Activated CD4-positive, alpha-beta T cell treated with anti-CD3 and anti-CD28 coated beads, Interleukin-2, amount 50 U/mL, for 48 hours (primary cell): ENCODE measurements at places on chromosomes 11 and 22.

DNA sequence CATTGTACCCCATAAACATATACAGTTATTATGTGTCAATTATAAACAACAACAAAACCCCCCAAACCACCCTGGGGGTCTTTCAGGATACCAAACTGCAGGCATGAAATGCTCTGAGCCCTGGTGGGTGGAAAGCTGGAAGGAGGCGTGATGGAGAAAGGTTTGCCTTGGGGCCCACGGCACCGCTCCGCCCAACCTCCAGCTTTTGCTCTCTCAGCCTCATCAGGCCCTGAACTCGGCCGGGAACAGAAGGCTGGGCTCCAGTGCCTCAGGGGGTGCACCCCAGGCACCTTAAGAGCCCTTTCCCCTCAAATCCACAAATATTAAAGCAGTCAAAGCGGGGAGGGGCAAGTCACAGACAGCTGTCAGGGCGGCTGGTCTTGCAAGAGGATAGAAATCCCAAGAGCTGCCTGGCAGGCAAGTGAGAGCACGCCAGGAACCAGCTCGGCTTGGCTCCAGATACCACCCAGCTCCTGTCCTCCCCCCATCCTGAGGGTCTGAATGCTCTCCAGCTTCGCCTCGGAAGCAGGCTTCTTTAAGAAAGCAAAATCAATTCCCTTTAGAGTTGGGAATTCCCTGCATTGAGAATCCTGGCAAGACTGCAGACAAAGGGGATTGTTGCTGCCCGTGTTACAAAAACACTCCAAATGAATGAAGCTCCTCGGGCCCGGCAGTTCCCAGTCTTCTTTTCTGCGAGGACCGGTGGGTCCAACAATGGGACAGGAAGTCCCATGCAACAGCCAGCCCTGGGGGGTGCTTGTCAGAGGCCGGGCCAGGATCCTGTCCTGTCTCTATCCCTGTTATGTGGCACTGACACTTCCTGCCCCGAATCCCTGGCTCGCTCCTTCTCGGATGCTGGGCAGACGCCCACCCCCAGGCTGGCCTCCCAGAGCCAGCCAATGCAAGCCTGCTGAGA lies 80.8 kb downstream of the NAT10 start:
- no peak for DNase-seq

DNA sequence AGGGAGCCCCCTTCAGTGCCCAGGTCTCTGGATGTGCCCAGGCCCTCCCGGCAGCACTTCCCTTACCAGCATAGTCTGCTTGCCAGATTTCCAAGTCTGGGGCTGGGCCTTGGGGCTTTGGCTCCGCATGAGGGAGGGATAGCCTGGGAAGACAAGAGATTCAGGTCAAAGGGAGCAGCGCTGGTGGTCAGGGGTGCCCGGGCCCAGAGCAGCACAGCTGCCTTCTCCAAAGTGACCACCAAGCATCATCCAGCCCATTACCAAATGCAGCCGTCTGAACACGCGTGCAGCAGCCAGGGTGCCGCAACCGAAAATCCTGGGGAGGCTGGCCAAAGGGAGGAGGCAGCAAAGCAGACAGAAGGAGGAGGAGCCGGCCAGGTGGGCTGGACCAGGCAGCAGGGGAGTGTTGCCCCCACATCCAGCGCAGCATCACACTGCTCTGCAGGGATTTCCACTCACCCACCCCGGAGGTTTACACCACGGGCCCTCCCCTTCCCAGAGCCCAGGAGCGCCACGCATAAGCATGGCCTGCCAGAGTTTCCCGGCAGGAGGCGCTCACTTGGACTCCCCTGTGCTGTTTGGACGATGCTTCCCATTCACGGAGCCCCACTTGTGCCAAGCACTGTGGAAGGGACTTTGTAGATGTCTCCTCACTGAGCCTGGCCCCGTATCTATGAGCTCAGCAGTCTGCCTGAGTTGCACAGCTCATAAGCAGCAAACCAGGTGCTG lies 22.5 kb downstream of the TRIM29 start:
- no peak for DNase-seq

DNA sequence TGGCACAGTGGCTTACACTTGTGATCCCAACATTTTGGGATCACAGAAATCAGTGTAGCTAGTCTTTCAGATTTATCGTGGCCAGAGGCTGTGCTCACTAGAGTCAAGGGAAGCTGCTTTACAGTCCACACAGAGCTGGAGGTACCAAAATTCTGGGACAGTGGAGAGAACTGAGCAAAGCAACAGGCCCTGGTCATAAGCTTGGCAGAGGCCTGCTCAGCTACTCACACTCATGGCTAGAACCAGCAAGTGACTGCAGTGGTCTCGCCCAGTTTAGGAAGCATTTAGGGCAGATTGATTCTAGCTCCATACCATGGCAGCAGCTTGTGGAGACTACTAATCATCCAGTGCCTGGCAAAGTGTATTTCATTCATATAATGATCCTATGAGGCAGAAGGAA lies 8.8 kb downstream of the TMEM216 start:
- DNase-seq: no peak

- no peak for DNase-seq
These were observed 10.2 kb downstream of the CKAP5 start for GRCh38 chr11:46835897-46836296.

DNA sequence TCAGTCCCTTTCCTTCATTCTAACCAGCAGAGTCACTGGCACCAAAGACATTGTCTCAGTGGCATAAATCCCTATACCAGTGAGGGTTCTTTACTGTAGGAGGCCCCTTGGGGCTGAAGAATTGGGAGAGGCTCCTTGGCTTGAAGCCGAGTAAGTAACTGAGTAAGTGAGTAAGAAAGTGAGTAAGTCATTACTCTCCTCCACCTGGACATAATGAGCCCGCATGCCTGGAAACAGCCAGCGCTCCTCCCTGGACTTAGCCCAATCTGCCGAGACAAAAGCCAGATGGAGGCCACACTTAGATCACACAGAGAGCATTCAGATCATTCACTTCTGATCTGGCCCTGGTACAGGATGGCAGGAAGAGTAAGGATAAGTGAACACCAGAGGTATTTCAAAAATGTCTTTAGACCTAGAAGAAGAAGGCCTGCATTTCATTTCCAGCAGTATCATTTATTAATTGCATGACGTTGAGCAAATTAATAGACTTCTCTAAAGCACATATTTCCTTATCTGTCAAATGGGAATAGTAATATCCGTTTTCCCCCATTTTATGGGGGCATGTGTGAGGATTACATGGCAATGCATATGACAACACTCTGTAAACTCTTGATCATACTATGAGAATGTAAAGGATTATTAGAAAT lies 8.2 kb upstream of the MICAL3 start:
- no peak for DNase-seq

GRCh38 chr22:35523167-35523947 lies 17.3 kb upstream of the RASD2 start:
- DNase-seq: no peak

- DNase-seq: no peak
These were observed 7.7 kb upstream of the SLC22A8 start for GRCh38 chr11:63023222-63023814.

DNA sequence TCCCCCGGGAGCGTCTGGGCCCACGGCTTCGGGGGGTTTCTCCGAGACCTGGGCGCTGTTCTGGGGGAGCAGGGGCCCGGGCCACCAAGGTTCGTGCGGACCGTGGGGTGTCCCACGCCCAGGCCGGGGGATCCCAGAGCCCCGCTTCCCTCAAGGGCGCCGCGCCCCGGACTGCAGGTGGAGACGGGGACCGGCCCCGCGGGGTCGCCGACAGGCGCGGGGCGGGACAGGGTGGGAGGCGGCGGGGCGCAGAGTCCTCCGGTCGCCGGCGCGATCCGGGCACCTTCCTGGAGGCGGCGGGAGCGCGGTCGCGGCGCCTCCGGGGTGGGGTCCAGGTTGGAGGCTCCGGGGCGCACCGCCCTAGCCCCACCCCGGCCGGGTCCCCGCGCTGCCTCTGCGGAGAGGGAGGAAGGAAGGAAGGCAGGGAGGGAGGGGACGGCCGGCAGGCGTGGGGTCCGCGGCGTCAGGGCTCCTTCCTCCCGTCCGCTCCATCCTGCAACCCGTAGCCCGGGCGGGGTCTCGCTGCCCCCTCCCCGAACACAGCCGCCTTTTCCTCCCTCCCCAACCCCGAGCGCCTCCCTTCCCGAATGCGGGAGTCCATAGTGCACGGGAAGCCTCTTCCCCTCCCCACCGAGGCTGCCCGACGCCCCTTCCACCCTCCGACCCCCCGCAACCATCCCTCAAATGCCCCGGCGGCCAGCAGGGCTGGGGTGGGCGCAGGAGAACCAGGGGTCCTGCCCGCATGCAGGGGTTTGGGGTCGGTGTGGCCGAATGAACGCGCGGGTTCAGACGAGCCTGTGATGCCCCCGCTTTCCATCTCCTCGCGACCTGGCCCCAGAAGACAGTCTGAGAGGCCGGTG lies 4.3 kb upstream of the ZBED4 start:
- no peak for DNase-seq

GRCh38 chr11:117226388-117227385 lies 5.2 kb downstream of the PCSK7 start:
- DNase-seq: peak; percentile 33

- no peak for DNase-seq
These were observed 22.4 kb upstream of the GAL start for GRCh38 chr11:68661697-68662603.

- peak; percentile 90 for DNase-seq
These were observed 3.5 kb downstream of the OSM start for GRCh38 chr22:30262917-30263741.

DNA sequence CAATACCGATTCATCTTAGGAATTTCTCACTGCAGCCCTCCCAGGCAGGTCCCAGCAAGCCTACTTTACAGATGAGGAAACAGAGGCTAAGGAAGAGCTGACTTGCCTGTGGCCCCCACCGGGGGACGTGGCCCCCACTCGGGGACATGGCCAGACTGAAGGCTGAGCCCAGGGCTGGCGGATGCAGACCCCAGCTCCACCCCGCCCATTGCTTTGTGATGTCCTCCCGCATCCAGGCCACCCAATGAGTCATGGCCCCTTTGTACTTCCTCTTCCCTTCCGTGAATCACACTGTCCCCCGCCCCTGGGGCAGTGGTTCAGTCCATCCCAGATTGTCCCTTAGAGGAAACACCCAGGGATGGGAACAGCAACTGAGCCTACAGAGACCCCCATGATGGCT lies 116.0 kb upstream of the ANO1 start:
- DNase-seq: no peak

DNA sequence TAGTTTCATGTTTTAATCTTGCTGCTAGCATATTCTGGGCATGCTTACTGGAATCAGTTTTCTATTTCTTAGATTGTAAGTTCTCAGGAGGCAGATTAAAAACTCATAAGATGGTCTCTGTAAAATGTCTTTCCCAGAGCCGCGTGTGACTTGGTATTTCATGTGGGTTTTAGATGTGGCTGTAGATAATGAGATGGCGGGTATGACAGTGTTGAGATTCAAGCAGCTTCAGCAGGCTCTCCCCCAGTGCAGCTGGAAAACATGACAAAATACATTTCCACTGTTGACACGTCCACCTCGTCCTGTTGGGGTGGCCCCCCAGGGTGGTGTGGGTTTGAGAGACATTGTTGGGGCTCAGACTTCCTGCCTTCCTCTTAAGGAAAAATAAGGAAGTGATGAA lies 106.8 kb downstream of the KIRREL3 start:
- DNase-seq: no peak

DNA sequence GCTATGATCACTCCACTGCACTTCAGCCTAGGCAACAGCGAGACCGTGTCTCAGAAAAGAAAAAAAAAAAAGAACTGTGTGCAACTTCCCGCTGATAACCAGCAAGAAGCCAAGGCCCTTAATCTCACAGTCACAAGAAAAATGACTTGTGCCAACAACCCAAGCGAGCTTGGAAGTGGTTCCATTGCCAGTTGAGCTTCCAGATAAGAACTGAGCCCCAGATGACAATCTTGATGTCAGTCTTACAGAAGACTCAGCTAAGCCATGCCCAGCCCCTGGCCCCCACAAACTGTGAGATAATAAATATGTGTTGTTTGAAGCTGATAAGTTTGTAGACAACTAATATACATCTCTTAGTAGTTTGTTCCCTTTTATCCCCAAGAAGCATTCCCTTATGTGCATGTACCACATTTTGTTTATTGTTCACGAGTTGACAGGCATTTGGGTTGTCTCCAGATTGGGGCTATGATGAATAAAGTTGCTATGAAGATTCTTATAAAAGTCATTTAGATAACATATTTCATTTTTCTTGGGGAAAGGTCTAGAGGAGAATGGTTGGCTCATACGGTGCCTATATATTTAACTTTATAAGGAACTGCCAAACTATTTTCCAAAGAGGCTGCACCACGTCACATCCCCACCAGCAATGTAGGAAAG lies 85.9 kb downstream of the TIMP3 start:
- no peak for DNase-seq

- no peak for DNase-seq
These were observed 179.6 kb upstream of the ISX start for GRCh38 chr22:34886391-34886790.

- no peak for DNase-seq
These were observed 174.9 kb upstream of the C11orf87 start for GRCh38 chr11:109247071-109247470.

DNA sequence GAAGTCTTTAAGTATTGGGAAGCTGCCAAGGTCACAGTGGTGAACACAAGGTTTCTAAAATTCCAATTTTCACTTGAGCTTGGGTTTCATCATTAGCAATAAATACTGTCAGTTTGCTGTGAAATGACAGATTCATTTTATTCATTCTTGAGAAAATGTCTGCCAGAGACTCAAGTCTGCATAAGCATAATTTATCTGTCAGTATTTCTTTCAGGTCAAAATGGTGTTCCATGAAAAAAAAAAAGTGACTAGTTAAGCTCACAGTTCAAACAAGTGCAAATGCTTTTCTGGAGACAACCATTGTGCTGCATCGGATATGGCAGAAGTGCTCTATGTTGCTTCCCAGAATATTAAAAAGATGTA lies 8.1 kb upstream of the GDPD5 start:
- DNase-seq: no peak

GRCh38 chr22:21778705-21779363 lies 43.2 kb upstream of the YPEL1 start:
- no peak for DNase-seq

GRCh38 chr22:47041271-47042115 lies 279.0 kb downstream of the TBC1D22A start:
- no peak for DNase-seq

- DNase-seq: no peak
These were observed 75.3 kb upstream of the NCAM1 start for GRCh38 chr11:112885744-112886433.

- no peak for DNase-seq
These were observed 328.2 kb downstream of the TTC28 start for GRCh38 chr22:28351476-28351875.

DNA sequence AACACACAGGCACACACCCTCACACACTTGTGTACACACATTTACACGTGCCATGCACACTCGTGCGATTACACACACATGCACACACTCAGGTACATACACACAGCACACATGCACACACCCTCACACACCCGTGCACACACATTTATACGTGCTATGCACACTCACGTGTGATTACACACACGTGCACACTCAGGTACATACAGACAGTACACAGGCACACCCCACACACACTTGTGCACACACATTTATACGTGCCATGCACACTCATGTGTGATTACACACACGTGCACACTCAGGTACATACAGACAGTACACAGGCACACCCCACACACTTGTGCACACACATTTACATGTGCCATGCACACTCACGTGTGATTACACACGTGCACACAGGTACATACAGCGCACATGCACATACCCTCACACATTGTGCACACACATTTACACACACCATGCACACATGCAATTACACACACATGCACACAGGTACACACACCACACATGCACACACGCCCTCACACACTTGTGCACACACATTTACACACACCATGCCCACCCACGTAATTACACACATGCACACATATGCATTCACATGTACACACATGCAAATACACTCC lies 4.6 kb downstream of the IFITM10 start:
- no peak for DNase-seq
